ENCODE measurements at places on chromosomes 4 and X.

- DNase-seq: peak; percentile 61
Observed at GRCh38 chr4:164935363-164935762, 42.1 kb downstream of the TRIM61 start.

DNA sequence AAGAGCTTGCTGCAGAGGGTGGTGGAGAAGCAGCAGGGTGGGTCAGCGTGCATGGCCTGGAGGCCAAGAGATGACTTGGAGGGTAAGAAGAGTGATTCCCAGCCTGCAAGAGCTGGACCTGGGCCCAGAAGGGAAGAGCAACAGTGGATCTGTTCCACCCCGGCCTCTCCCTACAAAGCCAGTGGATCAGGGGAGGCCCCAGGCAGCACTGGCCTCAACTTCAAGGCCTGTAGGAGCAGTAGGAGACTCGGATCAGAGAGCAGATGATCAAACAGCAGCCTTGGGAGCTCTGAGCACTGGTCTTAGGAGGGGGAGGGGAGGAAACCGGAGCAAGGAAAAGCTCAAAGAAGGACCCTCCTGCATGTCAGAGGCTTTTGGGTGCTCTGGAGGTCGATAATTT lies 7.6 kb downstream of the L1CAM start:
- DNase-seq: no peak

GRCh38 chr4:110877778-110878370 lies 255.0 kb upstream of the PITX2 start:
- DNase-seq: no peak

DNA sequence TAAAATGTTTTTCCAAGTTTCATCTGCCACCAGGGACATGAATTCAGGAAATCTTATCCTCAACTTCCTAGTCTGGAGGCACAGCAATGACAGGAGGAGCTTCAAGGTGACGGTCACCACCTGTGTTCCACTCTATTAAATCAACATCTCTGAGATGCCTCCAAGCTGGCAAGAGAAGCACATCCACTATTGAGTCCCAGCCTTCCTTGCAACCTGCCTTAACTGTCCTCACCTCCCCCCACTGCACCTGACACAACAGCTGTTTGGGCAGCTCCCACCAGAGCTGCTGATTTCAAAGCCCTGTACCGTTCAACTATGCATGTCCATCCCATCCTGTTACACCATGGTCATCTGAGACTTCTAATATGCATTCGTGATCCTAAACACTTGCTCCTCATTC lies 123.4 kb downstream of the COL25A1 start:
- no peak for DNase-seq

GRCh38 chr4:8028368-8028767 lies 88.7 kb upstream of the AFAP1 start:
- DNase-seq: no peak

DNA sequence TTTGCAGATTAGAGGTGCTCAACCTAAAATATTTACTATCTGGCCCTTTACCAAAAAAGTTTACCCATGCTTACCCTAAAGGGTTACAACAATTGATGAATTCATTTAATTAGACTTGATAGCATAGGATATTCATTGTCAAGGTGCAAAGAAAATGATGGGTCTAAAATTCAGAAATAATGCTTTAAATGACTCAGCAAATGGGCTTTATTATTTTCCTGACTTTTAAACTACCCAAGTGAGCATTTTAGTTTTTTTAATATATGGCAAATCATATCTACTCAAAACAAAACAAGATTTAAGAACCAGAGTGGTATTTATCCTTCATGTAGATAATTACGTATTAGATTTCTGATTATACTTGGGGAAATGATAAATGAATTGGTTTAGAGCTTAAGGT lies 235.8 kb downstream of the DCLK2 start:
- DNase-seq: no peak

DNA sequence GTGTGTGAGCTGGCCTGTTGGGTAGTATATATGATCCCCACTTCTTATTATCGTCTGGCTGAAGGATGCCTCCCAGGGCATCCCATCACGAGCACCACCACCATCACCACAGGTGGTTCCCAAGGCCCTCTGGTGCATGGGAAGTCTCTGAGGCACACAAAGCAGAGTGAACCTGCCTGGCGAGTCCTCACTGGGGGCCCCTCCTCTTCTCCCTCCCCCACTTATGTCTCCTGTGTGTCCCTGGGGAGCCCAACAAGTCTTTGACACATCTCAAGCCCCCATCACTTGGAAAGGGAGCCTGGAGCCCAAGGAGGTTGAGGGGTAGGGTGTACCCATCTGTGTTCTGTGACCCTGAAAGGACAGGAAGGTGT lies 45.5 kb upstream of the NKX1-1 start:
- peak; percentile 1 for DNase-seq

GRCh38 chr4:80125252-80126177 lies 52.5 kb upstream of the ANTXR2 start:
- no peak for DNase-seq

GRCh38 chr4:163317110-163317509 lies 15.3 kb downstream of the NPY1R start:
- DNase-seq: no peak

DNA sequence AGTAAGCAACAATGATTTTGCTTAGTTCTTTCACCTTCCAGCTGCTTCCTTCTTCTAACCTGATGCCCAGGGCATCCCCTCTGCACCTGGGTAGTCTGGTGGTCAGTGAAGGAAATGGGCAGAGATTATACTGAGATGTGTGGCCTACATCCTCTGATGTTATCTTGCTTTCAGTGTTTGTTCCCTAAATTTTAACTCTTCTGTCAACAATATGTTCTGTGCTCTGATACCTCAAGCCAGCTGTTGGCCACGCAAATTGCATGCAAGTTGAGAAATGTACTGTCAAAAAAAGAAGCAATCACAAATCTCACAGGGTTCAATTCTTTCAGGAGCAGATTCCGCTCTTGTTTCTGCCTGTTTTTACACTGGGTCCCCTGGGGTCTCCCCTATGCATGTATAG lies 73.8 kb downstream of the FBXW7 start:
- no peak for DNase-seq

All from HAP-1 (cell line).